Heart right ventricle (tissue), 16 donors: ENCODE measurements at places on chromosomes 13 and 19. TPM values are rescaled to one million over a fixed set of nuclear protein-coding genes. Genes with fewer than 3 reads are reported as not detected.

ZNF154 gene
- 2.8 TPM for total RNA-seq

MCOLN1 gene
- total RNA-seq: 11.7 TPM

GRCh38 chr19:38033658-38034491, 126.9 kb downstream of the SIPA1L3 start:
- no peak for DNase-seq

DNA sequence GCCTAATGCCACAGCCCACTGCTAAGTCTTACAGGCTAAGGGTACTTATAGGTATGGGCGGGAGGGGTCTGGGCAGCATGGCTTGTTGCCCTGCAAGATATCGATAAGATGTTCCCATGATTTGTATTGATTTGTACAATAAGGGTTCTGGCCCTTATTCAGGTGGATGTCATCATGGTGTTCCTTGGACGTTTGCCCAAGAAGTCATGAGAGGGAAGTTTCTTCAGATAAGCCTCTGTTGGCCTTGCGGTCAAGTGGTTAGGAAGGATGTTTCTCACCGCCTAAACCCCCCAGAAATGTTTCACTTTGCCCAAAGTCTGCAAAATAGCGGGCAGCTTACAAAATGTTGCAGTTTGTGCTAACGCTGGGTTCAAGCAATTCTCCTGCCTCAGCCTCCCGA, 7.3 kb downstream of the PARP4 start:
- DNase-seq: no peak

GRCh38 chr19:55239004-55239403, 10.4 kb upstream of the TMEM86B start:
- no peak for DNase-seq

- DNase-seq: no peak
Measured at GRCh38 chr19:17328517-17329365, 5.9 kb downstream of the ANO8 start.

DNA sequence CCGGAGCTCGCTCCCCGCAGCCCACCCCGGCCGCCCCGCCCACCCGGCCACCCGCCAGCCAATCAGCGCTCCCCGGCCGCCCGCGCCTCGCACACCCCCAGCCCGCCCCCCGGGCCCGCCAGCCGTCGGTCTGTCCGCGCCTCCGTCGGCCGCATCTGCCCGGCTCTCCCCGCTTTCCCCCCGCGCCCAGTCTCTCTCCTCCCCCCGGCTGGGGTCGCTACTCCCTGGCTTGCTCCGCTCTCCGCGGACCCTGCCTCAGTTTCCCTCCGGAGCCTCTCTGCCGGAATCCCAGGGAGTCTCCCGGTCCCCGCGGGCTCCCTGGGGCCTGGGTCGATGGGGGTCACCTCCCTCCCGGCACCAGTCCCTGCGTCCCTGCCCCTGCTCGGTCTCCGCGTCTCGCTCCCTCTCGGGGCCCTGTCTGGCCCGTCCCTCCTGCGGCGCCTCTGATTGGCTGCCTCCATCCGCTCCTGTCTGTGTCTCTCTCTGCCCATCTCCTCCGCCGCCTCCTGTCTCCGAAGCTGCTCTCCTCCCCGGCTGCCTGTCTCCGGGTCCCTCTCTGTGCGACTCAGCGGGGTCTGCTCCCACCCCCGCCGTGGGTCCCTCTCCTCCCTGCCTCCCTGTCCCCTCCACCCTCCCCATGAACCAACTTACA, 484 bp downstream of the IL11 start:
- no peak for DNase-seq

GPX4 gene
- 298 TPM for total RNA-seq

DNA sequence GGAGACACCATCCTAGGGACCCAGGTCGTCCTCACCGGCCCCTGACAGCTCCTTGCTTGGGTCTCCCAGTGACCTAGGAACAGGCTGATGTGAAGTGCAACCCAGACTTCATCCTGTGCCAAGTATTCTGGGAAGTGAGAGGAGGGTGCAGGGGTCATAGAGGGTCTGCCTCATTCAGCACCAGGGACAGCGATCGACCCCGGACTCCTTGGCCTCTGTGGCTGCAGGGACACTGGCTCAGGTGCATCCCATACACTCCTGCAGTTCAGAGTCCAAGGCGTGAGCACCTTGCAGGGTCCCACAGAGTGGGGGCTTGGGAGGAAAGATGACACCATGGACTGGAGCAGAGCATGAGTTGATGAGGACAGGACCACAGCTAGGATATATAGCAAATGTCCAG, 10.0 kb upstream of the OR10H2 start:
- no peak for DNase-seq

DNA sequence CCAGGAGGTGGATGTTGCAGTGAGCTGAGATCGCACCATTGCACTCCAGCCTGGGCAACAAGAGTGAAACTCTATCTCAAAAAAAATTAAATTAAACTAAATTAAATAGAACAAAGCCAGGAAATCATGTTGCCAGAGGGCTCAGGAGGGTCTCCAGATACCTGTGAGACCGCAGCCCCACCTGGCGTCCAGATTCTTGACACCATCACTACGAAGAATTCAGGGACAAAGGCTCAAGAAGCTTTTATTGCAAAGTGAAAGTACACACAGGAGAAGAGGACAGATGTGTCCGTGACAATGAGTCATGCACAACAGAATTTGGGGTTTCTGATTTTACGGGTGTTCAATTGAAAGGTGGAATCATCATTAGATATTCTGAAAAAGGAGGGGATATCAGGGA, 76.6 kb downstream of the STOML3 start:
- DNase-seq: no peak
